ENCODE measurements at places on chromosomes 12 and 14. TPM values are rescaled to one million over a fixed set of nuclear protein-coding genes. Genes with fewer than 3 reads are reported as not detected.

The CIDEB gene
- total RNA-seq, result not detected

GRCh38 chr12:9674226-9674590, 4.7 kb downstream of the CLEC2D start:
- no peak for DNase-seq

DNA sequence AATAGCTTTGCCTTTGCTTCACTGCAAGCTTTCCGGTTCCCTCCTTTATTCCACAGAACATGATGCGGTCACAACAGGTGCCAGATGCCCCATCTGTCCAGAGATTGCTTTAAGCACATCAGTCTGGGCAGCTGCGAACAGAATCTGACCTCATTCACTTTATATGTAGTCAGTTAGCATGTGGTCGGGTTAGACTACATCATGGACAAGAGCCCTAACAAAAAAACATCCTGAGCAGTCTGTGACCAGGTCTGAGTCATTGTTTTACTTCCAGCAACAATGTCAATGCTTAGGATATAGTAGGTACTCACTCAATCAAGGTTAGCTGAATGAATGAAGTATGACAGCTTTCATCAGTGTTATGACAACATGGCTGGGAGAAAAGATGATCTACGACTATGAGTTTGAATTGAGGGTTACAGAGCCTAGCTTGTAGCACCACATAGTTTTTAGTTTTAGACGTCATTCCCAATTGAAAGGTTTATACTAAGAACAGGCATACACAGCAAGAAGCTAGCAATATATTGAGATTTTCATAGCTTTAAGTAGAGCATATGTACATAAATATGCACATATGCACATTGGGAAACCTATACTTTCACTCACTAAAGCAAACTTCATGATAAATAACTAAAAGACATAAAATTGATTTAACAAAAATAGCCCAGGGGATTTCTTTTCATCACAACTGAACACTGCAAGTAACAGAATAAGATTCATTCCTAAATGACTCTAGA, 64.2 kb upstream of the TMCC3 start:
- DNase-seq, result peak; percentile 41

- DNase-seq, result no peak
Observed at GRCh38 chr12:100225491-100225890, 24.9 kb downstream of the ACTR6 start.

The ZNF10 gene
- 1.6 TPM for total RNA-seq

DNA sequence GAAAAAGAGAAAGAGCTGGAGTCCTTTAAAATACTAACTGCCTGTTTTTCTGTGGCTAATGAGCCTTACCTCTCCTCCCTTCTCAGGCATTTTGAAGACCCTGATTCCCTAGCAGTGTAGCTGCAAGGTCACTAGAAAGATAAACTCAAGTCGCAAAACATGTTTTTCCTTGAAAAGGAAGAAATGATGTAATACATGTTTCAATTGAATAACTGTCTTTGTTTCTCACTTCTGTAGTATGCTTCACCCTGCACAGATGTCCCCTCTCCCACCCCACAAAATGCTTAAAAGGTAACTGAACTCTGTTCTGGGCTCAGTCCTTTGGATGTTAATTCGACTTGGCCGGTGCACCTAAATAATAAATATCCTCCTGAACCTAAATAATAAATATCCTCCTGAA, 1350.3 kb downstream of the TMEM121 start:
- DNase-seq, result no peak

- no peak for DNase-seq
Observed at GRCh38 chr12:70838127-70838526, 82.4 kb downstream of the PTPRR start.

The NFATC4 gene
- total RNA-seq, result 10.6 TPM

The CLMN gene
- 0.59 TPM for total RNA-seq

GRCh38 chr12:71755146-71755892, 656 bp downstream of the RAB21 start:
- DNase-seq, result peak; percentile 33

GRCh38 chr12:106412563-106412962, 55.0 kb downstream of the POLR3B start:
- DNase-seq, result no peak

The SH2B3 gene
- 99.7 TPM for total RNA-seq

- DNase-seq, result no peak
Observed at GRCh38 chr12:103399986-103400385, 95.8 kb downstream of the C12orf42 start.

The SLC4A8 gene
- 0.78 TPM for total RNA-seq

DNA sequence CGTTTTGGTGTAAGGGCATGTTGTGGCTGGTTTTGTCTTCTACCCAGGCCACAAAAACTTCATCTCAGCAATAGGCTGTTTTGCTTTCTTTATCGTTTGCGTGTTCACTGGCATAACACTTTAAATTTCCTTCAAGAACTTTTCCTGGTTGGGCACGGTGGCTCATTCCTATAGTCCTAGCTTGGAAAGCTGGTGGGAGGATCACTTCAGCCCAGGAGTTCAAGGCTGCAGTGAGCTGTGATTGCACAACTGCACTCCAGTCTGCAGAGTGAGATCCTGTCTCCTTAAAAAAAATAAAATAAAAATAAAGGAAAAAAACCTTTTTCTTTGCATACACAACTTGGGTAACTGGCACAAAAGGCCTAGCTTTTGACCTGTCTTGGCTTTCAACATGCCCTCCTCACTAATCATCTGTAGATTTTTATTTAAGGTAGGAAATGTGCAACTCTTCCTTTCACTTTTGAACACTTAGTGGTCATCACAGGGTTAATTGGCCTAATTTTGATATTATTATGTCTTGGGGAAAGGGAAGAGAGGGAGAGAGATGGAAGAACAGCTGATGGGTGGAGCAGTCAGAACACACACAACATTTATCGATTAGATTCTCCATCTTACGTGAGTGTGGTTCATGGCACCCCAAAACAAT, 78.9 kb upstream of the PSMA6 start:
- DNase-seq, result no peak

The GIT2 gene
- 24.3 TPM for total RNA-seq

DNA sequence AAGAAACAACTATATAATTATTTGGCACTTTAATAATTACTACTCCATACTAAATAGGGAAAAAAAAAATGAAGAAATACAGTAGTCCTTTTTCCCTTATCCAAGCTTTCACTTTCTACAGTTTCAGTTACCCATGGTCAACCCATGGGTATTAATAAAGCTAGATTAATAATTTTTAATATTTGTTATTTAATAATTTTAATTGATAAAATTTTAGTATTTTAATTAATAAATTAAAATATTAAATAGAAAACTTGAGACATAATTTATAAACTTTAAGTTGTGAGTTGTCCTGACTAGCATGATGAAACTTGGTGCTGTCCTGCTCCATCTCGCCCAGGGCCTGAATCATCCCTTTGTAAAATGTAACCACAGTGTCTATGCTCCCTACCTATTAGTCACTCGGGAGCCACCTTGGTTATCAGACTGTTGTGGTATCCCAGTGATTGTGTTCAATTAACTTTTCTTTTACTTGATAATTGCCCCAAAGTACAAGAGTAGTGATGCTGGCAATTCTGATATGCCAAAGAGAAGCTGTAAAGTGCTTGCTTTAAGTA, 71.8 kb downstream of the PAWR start:
- DNase-seq, result peak; percentile 63

The SLC38A1 gene
- 6.2 TPM for total RNA-seq

DNA sequence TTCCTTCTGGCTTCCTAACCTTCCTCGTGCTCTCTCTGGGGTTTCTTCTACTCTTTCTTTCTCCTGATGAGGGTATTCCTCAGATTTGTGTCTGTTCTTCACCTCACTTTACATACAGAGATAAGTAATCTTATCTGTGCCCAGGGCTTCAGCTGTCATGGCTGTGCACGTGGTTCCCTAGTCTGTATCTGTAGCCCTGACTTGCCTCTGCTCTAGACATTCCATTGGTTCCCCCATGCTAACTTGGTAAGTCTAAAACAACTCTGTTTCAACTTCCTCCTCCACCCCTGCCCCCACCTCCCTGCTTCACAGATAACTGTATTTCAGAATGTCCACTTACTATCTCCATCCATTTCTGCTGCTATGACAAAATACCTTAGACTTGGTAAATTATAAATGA, 10.8 kb downstream of the DIP2B start:
- no peak for DNase-seq

The MYRFL gene
- not detected for total RNA-seq

GRCh38 chr12:87518036-87518435, 511.2 kb downstream of the C12orf50 start:
- DNase-seq, result no peak

The RASSF8 gene
- total RNA-seq, result 41.7 TPM

DNA sequence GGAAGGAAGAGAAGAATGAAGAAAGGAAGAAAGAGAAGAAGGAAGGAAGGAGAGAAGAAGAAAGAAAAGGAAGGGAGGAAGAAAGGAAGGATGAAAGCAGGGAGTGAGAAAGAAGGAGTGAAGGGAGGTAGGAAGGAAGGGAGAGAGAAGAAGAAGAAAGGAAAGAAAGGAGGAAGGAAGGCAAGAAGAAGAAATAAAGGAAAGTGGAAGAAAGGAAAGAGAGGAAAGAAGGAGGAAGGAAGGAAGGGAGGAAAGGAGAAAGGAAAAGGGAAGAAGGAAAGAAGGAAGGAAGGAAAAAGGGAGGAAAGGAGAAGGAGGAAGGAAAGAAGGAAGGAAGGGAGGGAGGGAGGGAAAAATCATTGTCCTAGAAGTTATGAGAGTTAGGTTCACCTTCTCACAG, 696.6 kb upstream of the TMEM132C start:
- no peak for DNase-seq

- no peak for DNase-seq
Observed at GRCh38 chr12:90274407-90274806, 565.8 kb upstream of the ATP2B1 start.

DNA sequence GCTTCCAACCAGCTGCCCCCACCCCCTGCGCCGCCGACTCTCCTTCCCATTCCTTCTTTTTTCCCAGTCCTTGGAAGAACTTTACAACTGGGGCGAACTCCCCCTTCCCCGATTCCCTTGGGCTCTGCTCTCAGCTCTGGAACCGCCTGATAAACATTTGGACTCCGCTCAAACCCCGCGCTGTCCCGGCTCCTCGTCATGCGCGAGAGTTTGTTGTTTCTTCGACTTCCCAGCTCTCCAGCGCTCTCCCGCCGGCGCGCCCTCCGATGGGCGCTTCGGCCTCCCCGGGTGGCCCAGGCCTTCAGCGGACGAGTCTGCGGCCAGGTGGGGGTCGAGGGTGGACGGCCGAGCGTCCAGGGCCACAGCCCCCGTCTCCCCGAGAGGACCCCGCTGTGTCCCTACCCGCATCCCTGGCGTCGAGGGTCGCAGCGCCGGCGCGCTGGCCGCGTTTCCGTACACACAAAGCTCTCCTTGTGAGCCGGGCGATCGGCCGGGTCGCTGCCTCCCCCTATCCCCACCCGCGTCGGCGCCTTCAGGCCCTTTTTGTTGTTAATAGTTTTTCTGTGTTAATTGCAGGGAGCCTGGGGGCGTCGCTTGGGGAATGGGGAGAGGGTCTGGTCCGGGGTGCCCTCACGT, 847 bp downstream of the MMP14 start:
- no peak for DNase-seq

DNA sequence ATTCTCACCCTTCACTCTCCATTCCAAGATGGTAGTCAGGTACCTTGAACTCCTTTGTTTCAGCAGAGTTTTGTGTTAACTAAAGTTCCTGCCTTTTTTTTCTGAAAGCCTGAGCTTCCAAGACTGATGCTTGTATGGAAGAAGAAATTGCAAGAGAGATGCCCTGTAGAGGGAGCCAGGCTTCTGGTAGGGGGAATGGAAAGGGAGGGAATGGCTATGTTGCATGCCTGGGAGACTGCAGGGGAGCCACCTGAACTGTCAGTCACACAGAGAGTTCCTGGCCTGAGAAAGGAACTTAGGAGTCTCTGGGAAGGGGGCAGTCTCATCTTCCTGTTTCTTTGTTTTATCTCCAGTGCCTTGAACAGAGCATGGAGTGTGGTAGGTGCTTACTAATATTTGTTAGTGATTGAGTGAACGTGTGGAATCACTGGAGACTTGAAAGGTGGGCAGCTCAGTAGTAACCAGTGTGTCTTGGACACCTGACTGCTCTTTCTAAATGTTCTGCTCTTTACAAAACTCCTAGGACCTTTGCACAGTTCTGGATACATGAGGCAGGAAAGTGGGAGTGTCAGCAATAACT, 132.2 kb downstream of the ANO4 start:
- peak; percentile 19 for DNase-seq

The MIP gene
- 0.29 TPM for total RNA-seq

DNA sequence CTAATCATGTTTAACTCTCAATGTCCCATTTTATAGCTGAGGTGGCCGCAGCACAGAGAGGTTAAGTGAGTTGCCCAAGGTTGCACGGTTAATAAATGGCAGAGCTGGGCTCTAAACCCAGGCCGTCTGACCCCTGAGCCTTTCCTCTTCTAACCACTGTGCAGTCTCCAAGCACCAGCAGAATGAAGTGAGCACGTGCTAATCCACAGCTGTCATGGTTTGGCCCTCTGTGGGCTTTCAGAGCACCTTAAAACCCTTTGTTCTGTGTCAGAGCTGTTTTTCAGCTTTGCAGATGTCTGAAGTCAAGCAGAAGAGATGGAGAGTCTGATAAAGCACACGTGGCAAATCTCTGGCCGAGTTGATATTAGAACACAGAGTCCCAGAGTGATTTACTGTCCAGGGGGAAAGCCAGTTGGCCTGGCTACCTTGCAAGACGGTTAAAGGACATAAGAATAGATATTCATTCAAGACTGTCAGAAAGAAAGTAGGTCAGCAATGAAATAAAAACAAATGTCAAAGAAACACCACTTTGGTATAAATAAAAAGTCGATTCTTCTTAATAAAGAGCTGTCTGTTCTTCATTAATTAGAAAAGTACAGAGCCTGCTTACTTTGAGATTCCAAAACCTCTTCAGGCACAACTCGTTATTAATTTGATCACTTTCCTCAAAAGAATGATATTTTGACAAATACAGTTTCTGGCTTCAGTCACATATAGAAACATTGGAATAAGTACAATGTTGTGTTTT, 107.3 kb downstream of the CRADD start:
- peak; percentile 97 for DNase-seq

DNA sequence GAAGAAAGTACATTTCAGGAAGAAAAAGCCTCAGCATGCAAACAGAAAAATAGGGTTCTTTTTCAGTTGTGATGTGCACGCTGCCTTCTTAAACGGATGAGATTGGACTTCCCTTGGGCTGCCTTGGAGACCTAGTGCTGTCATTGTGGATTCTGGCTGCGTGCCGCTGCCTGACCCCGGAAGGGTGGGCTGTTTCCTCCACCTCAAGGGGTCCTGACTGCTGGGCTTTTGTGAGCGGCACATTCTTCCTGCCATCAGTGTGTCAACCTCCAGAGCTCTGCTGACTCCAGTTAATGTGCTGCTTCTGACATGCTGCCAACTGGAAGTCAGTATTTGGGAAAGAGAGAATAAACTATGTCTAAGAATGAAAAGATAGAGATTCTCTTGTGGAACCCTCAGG, 25.1 kb downstream of the CCNK start:
- DNase-seq, result no peak

The DNAH10 gene
- 0.10 TPM for total RNA-seq

GRCh38 chr12:93571365-93571924, 1.0 kb upstream of the SOCS2 start:
- DNase-seq, result peak; percentile 35

DNA sequence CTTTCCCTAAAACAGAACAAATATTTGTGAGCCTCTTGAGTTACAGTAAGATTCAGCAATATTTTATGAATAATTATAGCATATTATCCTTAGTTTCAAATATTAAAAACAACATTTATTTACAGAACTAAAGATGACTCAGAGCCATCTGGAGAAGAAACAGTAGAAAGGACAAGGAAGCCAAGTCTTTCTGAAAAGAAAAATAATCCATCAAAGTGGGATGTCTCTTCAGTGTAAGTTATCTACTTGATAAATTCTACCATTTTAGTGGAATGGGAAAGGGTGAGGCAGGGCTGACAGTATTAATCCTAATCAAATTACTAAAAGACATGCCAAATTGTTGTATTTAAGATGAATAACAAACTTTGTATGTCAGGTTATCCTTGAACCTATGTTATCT, 88.1 kb downstream of the DNAI7 start:
- no peak for DNase-seq

All from RPMI7951 (cell line).